Ammon's horn (tissue), 1 donor: ENCODE measurements at places on chromosomes 1 and 21.

DNA sequence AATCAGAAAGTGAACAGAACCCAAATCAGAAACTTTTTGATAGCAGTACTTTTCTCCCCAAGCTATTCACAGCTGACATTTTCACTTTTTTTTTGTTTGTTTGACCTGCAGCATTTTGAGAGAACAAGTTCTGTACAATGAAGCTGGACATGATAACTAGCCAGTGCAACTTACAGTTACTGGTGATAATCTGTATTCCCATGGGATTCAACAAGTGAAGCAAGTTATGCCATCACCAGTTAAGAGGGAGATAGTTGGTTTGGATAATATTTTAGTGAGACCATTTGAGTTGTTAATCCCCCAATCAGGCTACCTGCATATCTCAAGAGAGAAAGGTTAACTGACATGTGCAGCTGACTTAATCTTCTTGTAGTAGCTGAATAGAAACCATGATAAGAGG is 18.1 kb downstream of the SON start:
- DNase-seq: no peak

GRCh38 chr1:36941316-36941978 is 92.9 kb downstream of the GRIK3 start:
- DNase-seq: no peak

GRCh38 chr1:232600424-232601258 is 29.3 kb downstream of the SIPA1L2 start:
- no peak for DNase-seq

DNA sequence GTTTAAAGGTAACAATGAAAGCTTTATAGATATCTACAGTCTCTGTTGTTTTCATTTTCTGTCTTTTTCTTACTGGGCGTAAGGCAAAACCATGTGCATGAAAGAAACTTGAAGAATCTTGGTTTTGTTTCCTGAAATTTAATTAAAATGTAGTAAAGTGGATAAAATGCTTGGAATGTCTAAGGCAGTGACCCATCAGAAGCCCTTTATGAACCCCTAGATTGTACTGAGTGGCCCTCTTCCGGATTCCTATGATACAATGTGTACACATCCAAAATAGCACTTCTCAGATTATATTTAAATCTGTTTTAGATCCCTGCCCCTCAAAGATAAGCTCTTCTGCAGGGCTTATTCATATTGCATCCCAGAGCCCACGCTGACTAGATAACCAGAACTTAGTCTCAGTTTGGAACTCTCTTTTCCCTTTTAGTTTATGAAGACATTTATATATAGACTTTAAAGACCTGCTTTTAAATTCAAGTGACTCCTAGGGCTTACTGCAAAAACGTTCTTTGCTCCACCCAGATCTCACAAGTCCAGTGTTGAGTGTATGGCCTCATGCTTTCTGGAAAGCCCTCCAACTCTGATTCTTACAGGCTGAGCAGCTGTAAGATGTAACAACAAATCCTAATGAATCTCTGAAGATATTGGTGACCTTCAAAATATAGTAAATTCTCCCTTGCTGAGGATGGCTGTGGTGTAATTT is 142.9 kb downstream of the LRRC7 start:
- DNase-seq: no peak

GRCh38 chr1:221327954-221328353 is 413.9 kb downstream of the DUSP10 start:
- DNase-seq: no peak

DNA sequence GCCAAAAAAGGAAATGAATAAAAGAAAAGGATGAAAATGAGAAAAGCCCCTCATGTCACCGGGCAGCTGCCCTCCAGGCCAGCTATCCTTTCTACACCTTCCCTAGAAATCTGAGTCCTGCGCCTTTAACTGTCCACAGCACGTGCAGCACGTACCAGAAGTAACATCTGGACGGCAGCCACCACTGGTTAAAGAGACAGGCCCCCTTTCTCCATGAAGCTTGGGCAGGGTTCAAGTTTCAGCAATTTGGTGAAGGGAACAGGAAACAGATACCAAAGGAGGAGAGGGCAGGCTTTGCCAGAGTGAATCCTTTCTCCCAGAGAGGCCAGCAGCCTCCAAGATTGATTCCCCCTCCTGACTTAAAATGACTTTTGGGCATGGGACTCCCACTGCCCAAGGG is 3.6 kb upstream of the KIAA2013 start:
- no peak for DNase-seq
